Epithelial cell of alveolus of lung (primary cell): ENCODE measurements at places on chromosomes 3 and 15. TPM values are rescaled to one million over a fixed set of nuclear protein-coding genes. Genes with fewer than 3 reads are reported as not detected.

Gene SLC15A2
- total RNA-seq, result under 0.01 TPM in 1 of 2 replicates, not detected in the other

Gene PRSS50
- total RNA-seq, result not detected in 2 replicates

Gene CSTA
- 0.88 and 2.1 TPM in 2 replicates for total RNA-seq

Gene STARD9
- total RNA-seq, result 1.4 and 8.3 TPM in 2 replicates

Gene LRRIQ4
- total RNA-seq, result not detected in 2 replicates

Gene CD96
- total RNA-seq, result 0.13 TPM in 1 of 2 replicates, not detected in the other

Gene GCSAM
- total RNA-seq, result not detected in 2 replicates

Gene SEMA7A
- total RNA-seq, result 1.0 and 33.2 TPM in 2 replicates
